AG10803 (cell line): ENCODE measurements at places on chromosomes 3 and 15.

DNA sequence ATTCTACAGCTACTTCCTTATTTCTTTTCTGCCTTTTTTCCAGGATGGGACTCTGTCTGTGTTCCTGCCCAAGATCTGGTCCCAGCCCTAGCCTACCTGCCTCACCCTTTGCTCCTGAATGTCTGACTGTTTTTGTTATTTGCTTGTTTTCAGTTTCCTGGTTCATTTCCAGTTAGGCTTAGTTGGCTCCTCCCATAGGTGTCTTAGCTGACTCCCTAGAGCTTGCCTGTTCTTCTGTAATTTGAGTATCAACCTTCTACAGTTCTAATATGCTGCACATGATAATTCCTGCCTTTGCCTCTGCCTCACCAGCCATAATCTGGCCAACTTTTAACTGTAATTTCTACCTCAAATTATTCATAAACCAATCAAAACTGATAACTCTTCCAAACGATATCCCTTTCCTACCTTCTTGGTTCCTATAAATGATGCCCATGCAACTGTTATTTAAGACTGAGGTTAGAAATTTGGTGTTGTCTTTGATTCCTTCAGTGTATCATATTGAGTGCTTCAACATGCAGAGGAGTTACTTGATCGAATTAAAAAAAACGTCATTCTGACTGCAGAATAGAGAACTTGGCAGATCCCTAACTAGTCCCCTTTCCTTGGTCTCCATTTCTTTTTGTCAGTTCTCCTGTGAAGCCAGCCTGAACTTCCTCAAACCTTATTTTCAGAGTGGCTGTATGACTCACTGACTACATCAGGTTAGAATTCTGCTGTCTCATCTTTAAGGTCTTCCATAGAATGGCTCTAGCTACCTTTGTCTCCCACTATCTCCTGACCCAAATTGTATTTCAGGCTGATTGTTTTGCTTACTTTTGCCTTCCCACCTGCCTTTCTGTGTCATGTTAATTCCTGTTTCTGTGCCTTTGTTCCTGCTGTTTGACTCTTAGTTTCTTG is 8.4 kb downstream of the GOLM2 start:
- peak; percentile 24 for DNase-seq

DNA sequence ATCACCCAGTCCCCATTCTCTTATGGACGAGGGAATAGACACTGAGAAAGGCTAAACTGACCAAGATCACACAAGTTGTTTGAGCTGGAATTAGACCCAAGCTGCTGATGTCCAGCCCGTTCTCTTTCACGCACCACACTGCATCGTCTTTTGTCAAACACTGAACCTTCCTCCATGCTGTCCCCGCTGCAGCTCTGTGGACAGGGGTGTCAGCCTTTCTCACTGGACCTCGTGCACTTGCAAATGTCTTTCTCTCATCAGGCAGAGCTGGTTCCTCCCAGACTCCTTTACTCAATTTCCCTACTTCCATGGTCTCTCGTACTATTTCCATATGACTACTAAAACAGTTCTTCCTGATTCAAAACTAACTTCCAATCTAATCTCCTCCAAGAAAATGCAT is 161.6 kb downstream of the MEIS2 start:
- no peak for DNase-seq

- no peak for DNase-seq
These were observed 1.8 kb downstream of the ITIH1 start for GRCh38 chr3:52779011-52779836.

- DNase-seq, result peak; percentile 54
These were observed 90.7 kb downstream of the SCN11A start for GRCh38 chr3:38960953-38961622.

GRCh38 chr15:61777689-61778088 is 282.6 kb downstream of the VPS13C start:
- DNase-seq, result no peak

- no peak for DNase-seq
These were observed 26.8 kb upstream of the COPB2 start for GRCh38 chr3:139416275-139416674.

DNA sequence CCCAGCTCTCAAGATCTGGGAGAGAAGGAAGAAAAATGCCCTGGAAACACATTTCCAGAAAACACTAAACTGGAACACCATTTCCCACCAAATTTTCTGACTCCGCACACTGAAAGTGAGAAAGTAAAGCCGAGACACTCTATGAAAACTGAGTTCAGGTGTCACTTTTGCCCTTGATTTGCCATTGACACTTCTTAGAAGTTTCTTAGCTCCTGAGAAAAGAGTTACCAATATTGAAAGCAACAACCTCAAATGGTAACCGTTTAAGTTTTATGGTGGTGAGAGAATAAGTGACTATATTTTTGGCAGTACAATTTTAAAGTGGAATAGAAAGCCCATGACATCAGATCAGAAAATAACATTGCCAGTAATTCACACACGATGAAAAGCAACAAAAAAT is 39.0 kb downstream of the CD86 start:
- no peak for DNase-seq

GRCh38 chr3:198070871-198071270 is 110.9 kb downstream of the LMLN start:
- DNase-seq, result no peak

DNA sequence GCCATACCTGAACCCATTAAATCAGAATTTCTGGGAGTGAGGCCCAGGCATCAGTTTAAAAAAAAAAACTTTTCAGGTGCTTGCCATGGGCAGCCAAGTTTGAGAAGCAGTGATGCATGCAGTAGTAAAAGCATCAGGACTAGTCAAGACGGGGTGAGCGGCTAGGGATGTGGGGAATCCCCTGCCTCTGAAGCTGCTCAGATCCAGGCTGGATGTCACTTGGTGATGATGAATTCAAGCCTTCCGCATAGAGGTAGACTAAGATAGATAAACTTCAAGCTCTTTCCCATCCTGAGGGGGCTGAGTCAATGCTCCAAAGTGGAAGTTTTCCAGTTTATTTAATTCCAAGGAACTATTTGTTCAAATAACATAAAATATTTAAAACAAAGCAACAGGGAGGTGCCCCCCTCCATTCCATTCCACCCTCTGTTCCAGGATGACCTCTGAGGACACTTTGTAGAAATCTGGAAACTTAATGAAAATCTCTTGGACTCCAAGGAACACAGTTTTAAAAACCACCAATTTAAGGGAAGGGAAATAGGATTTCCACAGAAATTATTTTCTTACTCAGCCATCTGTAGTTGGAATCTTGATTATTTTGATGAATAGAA is 100.4 kb upstream of the NR2E3 start:
- DNase-seq, result no peak

GRCh38 chr15:48366584-48367312 is 35.5 kb downstream of the DUT start:
- DNase-seq, result no peak

GRCh38 chr15:42106288-42106687 is 11.9 kb upstream of the PLA2G4D start:
- no peak for DNase-seq

- DNase-seq, result no peak
These were observed 9.2 kb upstream of the HLTF start for GRCh38 chr3:149095487-149095886.

- DNase-seq, result no peak
These were observed 7.4 kb upstream of the SNX22 start for GRCh38 chr15:64144192-64144564.

DNA sequence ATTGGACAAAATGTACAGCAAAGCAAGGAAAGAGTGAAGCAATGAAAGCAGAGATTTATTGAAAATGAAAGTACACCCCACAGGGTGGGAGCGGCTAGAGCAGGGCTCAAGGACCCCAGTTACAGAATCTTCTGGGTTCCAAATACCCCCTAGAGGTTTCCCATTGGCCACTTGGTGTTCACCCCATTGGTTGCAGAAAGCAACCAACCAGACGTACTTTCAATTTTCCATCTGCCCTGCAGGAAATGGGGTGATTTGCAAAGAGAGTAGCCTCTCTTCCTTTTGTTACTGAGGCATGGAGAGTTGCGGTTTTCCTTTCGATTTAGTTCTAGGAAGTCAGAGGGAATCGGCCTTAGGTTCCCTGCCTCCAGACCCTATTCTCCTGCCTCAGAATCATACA is 2.4 kb downstream of the PML start:
- peak; percentile 67 for DNase-seq

DNA sequence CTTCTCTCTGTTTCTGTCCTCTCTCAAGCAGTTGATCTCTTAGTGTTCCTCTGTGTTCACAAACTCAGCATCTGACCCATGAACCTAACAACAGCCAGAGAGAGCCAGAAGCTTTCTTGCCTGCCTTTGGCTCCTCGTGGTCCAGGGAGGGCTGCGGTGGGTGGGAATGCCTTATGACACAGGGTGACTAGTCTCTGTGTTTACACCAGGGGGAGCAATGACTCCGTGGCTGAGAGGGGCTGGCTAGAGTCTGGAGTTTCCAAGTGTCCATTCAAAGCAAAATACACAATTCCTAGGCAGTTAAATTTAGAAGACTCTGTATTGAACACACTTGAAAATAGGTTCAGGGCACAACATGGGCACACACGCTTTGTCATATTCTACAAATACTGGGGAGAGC is 370.0 kb upstream of the FRG2C start:
- DNase-seq, result peak; percentile 26
